Mucosa of gallbladder (tissue), 1 donor: ENCODE measurements at places on chromosomes 12 and 14. TPM values are rescaled to one million over a fixed set of nuclear protein-coding genes. Genes with fewer than 3 reads are reported as not detected.

GRCh38 chr12:38328306-38328895 is 11.8 kb downstream of the ALG10B start:
- DNase-seq = no peak

DNA sequence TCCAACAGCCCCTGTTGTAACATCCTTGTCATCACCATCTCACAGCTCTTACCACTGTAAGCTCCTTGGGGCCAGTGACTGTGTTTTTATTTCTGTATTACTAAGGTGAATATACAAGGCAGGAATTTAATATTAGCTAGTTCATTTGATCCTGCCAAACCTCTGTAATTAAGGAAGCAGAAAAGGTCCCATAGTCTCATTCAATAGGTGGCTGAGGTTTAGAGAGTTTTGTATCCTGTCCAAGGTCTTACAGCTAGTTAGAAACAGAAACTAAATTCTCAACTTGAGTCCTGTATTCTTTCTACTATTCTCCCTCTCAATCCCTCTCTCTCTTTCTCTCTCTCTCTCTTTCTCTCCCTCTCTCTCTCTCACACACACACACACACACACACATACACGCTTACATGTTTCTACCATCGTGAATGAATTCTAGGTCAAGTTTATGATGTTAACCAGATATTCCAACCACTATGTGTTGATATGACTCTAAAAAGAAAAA is 543 bp upstream of the GLIPR1 start:
- DNase-seq = no peak

DNA sequence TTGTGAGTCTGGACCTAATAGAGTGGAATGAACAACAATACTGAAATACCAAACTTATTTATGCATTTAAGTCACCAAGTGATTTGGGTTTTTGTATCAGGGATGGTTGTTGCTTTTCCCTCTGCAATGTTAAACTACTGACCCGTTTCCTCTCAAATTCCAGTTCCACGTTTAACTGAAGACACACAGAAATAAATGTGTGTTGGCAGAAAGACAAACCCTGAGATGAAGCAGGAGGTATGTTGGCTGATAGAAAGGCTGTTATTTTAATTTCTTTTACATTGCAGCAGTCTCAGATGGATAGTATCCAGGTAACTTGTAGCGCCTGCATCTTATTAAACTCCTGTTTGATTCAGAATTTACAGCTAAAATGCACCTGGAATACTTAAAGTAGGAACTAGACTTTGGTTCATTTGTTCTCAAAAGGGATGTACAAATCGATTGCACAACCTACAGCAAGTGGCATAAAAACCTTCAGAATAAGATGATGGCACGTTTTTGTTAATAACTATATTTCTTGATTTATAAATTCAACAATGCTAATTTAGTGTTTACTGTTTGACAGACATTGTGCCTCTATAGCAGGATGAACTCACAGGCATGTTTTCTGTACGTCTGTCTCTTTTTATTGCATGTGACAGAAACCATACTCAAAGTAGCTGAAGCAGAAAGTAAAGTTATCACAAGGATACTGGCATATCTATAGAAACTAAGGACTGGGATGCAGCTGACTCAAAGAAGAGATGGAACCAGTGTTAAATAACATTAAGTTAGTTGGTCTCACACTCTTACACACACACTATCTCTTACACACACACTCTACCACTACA is 405.7 kb downstream of the ZFP36L1 start:
- no peak for DNase-seq

DNA sequence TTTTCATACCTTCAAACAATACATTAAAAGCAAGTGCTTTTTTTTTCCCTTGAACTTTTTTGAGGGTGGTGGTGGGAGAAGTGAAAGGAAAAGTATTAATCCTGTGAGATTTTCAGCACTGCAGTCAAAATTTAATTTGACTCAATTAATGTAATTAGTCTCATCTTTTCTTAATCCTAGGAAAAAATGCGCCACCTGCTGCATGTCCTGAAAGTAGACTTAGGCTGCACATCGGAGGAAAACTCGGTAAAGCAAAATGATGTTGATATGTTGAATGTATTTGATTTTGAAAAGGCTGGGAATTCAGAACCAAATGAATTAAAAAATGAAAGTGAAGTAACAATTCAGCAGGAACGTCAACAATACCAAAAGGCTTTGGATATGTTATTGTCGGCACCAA is 52.2 kb downstream of the SPATA7 start:
- no peak for DNase-seq

GRCh38 chr14:75661499-75661814 is 411 bp downstream of the TTLL5 start:
- no peak for DNase-seq

GRCh38 chr12:91778938-91779400 is 366.7 kb downstream of the BTG1 start:
- DNase-seq = peak; percentile 46

GRCh38 chr12:71636704-71637115 is 26.9 kb downstream of the ZFC3H1 start:
- DNase-seq = no peak

GRCh38 chr14:55512421-55512820 is 67.6 kb upstream of the KTN1 start:
- DNase-seq = no peak

GRCh38 chr14:35378425-35379233 is 25.9 kb downstream of the NFKBIA start:
- no peak for DNase-seq

DNA sequence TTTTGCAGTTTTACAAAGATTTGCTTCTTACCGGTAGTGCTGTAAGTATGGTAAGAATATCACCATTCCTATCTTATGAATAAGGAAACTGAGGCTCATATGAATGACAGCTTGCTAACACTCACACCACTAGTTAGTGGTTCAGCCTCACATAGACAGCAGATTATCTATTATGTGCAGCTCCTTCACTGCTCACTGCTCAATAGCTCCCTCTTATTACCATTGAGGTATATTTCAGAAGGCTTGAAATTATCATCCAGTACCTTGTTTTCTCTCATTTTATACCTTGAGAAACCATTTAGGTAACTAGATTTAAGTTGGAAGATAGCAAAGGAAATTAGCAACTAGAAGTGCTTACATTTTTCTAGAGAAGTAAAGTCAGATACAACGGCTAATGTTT is 15.5 kb downstream of the RIC8B start:
- DNase-seq = no peak

- no peak for DNase-seq
These were observed 4.7 kb downstream of the SRGAP1 start for GRCh38 chr12:63849106-63849620.

GRCh38 chr14:55585854-55586253 is 5.8 kb downstream of the KTN1 start:
- DNase-seq = no peak

- DNase-seq = no peak
These were observed 67.3 kb upstream of the EGLN3 start for GRCh38 chr14:34018125-34018524.

GRCh38 chr12:5691943-5692342 is 253.1 kb downstream of the ANO2 start:
- no peak for DNase-seq

GRCh38 chr12:122126713-122127597 is 47.1 kb downstream of the IL31 start:
- DNase-seq = no peak

- DNase-seq = no peak
These were observed 274.9 kb downstream of the GPHN start for GRCh38 chr14:66782853-66783252.

GRCh38 chr14:74710480-74710879 is 2.4 kb downstream of the AREL1 start:
- no peak for DNase-seq

DNA sequence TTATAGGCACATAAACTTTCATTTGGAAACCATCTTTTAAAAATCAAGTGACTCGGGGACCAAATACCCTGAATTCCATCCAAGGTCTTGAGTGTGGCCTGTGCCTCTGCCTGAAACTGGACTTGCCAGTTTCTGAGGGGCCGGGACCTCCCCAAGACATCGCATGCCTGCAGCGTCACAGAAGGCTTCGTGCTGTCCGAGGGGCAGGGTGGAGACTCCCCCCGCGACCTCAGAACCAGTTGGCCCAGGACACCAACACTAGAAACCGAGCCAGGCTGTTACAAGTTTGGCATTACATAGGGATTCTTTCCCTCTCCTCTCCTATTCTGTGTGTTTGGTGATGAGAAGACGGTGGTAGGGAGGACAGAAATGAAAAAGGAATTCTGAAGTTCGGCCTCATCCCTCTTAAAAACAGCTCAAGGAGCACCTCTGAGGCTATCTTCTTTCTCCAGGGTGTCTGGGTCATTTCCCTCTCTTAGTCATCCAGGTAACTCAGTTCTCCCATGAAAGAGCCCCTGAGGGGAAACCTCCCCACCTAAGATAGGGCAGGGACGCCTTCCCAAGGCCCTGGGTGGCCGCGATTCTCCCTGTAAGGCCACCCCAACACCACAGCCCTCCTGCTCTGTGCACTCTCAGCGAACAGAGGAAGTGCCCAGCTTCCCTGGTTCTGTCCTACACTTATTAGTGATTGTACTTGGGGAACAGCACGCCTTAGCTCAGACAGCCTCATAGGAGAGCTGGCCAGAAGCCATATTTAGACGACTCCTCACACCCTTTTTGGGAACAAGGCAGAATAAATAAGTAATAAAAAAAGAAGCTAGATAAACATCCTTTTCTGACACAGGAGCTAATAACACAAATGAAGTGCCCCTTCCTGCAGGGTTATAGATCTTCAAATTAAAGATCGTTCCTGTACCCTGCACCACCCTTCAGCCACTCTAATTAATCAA is 93.8 kb downstream of the BCL11B start:
- no peak for DNase-seq

GRCh38 chr12:26979733-26980132 is 34.5 kb downstream of the TM7SF3 start:
- no peak for DNase-seq

DNA sequence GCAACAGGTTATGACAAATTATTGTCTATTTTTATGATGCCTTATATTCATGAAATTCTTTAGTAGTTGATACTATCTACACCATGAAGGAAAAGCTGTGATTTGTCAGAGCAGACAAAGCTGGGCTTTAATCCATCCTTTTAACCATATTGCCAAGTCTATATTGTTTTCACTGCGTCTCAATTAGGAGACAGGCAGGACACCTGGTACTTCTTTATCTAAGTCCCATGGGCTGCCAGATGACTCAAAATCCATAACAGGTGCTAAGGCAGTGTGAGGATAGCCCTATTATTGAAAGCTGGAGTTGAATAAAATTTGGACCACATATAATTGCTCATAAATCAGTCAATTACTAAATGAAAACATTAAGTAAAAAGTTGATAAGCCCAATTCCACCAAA is 22.6 kb downstream of the INSM2 start:
- no peak for DNase-seq

TAS2R8 gene
- total RNA-seq = not detected

HSPA2 gene
- 16.2 TPM for total RNA-seq

GPR84 gene
- total RNA-seq = 1.8 TPM

TTLL5 gene
- 30.1 TPM for total RNA-seq

AKAP6 gene
- 40.1 TPM for total RNA-seq

NT5DC3 gene
- 17.0 TPM for total RNA-seq
